Endothelial cell (in vitro differentiated cells): ENCODE measurements at places on chromosomes 16 and 17.

DNA sequence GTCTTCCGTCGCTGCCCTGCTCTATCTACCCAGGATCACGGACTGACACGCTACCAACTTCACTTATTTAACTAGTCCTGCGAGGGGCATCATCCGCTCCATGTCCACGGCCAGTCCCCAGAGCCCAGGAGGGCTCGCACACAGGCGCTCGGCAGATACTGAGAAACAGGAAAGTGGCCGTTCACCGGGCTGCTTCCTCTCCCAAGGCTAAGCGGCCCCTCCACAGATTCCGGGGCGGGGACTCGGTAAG is 388 bp downstream of the OXLD1 start:
- peak; percentile 62 for DNase-seq

DNA sequence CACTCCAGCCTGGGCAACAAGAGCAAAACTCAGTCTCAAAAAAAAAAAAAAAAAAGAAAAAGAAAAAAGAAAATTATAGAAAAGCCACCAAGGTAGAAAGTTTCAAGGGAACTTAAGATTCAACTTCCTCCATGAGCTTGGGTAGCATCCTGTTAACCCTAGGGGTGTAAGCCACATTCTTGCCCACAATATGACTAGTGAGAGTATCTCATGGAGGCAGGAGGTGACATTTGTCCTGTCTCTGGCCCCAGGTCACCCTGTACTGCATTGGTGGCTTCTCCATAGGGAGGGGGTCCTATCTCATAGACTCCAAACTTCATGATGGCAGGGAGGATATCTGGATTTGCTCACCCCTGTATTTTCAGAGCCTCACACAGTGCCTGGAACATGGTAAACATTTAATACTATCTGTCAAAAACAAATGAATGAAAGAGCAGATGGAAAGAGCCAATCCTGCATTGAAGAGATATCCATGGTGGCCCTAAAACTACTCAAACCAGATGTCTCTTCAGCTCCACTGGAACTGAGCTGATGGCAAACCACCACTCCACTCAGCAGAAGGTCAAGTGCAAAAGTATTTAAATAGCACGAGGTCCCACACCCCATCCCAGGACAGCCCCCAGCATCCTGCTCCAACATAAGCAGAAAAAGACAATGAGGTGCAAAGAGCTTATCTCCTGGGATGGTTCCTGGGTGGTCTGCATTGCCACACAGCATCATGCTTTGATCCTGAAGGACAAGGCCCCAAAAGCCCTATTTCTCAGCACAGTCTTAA is 50.3 kb downstream of the EMP2 start:
- DNase-seq = no peak

GRCh38 chr16:69680358-69680757 is 46.0 kb downstream of the NQO1 start:
- no peak for DNase-seq

DNA sequence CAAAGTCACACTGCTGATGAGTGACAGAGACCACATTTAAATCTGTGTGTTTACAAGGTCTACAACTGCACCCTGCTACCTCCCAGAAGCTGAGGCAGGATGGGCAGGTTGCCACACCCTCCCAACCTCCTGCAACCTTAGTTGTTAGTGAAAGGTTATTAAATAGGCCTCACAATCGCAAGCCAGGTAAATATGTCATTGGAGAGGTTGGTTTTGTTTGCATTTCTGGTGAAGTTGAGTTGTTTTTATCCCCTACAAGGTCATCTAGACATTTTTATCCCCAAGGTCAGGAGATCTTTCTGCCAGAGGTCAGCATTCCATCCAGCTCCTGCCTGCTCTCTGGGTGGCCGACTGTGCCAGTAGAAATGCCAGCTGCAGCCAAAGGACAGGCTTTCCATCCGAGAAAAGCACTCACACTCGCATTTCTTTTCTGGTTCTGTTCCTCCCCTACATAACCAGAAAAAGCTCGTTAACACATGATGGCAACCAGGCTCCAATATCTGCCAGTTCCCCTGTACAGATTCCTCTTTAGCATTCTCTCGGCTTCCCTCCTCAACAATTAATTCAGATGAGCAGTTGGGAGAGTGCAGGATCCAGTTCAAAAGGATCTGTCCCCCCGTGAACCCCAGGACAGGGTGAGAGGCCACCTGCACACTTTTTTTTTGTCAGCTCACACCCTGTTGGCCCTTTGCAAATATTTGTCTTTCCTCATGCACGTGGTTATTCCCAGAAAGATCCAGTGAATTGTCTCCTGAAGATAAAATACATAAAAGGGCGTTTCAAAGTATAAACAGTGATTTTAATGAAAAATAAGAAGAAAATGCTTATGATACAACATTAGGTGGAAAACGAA is 562.8 kb downstream of the MAF start:
- DNase-seq = no peak

DNA sequence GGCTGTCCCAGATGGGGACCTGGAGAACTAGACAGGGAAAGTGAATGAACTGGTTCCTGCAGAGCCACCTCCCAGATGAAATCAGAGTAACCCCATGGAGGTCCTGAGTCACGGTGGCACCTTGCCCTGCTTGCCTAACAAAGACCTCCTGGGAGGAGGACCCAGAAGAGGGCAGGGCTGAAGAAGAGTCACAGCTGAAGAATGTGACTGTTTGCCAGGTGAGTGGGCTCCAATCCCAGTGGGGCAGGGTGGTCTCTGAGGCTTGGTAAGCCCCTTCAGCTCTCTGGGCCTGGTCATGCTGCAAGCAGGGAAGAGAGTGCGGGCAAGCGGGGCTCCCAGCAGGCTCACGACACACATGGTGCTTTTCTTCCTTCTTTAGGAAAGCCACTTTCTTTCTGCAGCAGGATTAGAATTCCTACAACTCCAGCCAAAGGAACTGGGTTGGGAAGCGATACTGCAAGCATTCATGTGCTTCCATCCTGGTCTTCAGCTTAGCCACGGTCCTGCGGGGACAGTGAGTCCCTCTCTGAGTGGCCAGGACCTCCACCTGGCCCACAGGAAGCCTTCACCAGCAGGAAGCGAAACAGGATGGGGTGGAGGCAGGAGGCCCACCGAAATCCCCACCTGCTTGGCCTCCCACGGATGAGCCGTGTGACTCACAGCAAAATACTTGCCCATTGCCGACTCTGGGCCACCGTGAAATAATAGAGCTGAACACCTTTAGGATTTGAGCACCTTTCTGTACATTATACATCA is 4.3 kb downstream of the C16orf74 start:
- no peak for DNase-seq

- no peak for DNase-seq
Measured at GRCh38 chr16:70473446-70474319, 19.3 kb downstream of the FCSK start.

- no peak for DNase-seq
Measured at GRCh38 chr16:2949705-2950352, 14.2 kb upstream of the KREMEN2 start.

- no peak for DNase-seq
Measured at GRCh38 chr17:6534846-6535514, 21.4 kb downstream of the PITPNM3 start.

- no peak for DNase-seq
Measured at GRCh38 chr16:89096768-89097391, 3.2 kb downstream of the ACSF3 start.

- no peak for DNase-seq
Measured at GRCh38 chr17:640436-640835, 74.2 kb downstream of the VPS53 start.

DNA sequence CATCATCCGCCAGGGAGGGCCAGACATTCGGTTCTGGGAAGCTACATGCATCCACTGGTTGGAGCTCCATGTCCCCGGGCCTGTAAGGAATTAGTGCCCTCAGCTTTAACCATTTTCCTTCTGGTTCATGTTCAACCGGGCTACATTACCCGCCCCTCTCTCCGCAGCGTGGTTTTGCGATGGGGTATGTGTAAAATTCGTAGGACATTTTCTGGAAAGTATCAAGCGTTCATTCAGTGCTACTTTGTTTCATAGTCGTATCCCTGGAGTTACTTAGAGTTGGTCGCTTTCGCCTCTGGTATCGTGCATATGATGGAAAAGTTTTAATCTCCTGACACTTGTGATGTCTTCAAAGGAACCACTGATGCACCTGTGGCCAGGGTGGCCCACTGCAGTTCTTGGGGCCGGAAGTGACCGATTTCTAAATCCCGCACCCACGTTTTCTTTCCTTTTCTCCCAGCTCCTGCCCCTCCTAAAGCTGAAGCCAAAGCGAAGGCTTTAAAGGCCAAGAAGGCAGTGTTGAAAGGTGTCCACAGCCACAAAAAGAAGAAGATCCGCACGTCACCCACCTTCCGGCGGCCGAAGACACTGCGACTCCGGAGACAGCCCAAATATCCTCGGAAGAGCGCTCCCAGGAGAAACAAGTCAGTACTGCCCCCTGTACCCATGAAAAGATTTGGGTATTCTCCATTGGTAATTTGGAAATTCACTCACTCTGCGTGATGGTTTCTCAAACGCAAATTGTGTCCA is 637 bp downstream of the RPL23A start:
- no peak for DNase-seq

DNA sequence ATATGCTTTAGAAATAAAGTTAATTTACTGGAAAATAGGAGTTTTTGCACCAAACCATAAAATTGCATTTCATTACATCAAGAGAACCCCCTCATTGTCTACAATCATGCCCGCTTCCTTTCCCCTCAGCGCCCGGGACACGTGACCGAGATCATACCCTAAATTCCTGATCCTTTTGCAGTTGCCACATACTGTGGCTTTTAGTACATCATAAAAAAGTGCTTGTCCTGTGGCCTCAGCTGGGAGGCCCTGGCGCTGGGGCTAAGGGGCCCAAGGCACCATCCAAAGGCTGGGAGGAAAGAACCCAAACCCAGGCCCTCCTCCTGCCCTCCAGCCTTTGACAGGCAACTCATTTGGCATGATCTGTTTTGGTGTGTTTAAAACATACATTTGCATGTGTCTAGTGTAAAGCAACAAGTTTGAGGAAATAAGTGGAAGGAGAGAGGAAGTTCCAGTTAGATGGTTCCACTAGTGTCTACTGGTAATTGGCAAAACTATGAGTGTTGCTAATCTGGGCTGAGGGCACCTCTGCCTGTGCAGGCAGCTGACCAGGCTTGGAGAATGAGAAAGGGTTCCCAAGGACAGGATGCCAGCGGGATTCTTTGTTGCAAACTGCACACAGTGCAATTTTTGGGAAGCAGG is 6.0 kb downstream of the CDK5R1 start:
- no peak for DNase-seq

DNA sequence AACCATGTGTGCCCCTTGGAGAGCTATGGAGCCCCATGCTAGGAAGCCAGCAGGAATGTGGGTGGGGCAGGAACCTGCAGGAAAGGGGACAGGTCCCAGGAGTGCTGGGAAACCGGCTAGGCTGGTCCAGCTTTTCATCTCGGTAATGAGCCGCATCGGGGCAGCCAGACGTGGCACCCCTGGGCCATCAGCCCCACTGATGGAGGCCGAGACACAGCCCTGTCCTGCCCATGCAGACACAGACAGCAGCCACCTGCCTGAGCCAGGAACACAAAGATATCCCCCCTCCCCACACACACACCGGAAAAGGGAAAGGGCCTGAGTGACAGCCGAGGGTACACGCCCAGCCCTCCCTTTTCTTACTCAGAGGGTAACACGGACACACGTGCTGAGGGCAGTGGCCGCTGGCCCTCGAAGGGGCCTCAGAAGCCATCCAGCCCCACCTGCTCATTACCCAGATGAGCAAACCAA is 18.1 kb downstream of the PPL start:
- no peak for DNase-seq

GRCh38 chr16:49621241-49622083 is 234.4 kb downstream of the ZNF423 start:
- no peak for DNase-seq

DNA sequence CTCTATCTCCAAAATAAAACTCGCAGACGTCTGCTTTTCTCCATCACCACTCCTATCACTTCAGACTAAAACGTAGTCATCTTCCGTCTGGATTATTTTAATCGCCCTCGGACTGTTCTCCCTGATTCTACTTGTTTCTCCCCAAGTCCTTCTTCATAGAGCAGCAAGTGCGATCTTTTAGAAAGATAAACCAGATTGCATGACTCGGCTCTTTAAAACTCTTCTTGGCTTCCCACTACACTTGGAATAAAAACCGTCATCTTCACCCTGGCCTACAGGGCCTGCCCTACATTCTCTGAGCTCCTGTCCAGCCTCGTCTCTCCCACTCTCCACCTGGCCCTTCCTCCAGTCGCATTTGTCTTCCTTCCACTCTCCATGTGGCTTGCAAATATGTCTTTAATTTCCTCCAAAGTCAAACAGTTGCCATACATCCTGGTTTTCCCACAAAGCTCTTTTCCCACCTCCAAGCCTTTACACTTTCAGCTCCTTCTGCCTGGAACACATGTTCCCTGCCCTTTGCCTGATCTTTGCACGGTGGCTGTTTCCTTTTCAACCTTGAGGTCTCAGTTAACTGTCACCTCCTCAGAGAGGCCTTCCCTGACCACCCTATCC is 70.5 kb upstream of the DHX40 start:
- DNase-seq = no peak

- DNase-seq = no peak
Measured at GRCh38 chr17:58585554-58585953, 71.1 kb upstream of the MTMR4 start.

DNA sequence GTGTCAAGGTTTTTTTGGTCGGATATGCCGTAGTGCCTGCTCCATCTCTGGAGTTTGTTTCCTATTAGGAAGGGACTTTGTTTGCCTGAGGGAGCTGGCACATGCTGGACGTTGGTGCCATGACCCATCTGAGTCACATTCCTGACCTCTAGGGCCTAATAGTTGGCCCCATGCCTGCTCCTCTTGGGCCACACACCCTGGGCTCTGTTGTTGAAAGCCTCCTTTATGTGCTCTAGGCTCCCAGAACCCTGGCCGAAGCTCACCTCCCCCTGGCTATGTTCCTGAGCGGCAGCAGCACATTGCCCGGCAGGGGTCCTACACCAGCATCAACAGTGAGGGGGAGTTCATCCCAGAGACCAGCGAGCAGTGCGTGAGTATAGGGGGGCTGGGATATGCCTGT is 18.4 kb downstream of the LIMD2 start:
- no peak for DNase-seq

GRCh38 chr17:29108823-29109476 is 66.0 kb downstream of the PIPOX start:
- DNase-seq = no peak

- no peak for DNase-seq
Measured at GRCh38 chr17:74424117-74424516, 7.8 kb upstream of the GPRC5C start.

- no peak for DNase-seq
Measured at GRCh38 chr17:43984521-43984920, 19.9 kb upstream of the NAGS start.

- no peak for DNase-seq
Measured at GRCh38 chr17:10648956-10649355, 8.2 kb downstream of the MYH3 start.

DNA sequence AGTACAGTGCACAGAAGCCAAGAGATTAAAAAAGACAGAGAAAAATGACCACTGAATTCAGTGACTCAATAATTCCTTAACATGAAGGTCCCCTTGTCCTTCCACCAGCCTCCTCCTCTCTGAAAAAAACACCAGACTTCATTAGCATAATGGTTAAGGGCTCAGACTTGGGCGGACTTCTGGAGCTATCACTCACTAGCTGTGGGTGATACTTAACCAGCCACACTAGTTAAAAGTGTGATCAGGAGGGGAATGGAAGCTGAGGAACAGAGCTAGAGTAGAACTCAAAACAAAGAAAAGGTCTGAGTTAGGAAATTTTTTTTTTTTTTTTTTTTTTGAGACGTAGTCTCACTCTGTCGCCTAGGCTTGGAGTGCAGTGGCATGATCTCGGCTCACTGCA is 23.2 kb downstream of the ZNF652 start:
- DNase-seq = no peak
